Stimulated activated CD4-positive, alpha-beta T cell treated with anti-CD3 and anti-CD28 coated beads, Interleukin-1b, Interleukin-23, amount 100 ng/mL, for 48 hours (primary cell): ENCODE measurements at places on chromosomes 16 and 17.
A peak's percentile ranks its signal among the peaks of the same experiment; 100 is the strongest.

DNA sequence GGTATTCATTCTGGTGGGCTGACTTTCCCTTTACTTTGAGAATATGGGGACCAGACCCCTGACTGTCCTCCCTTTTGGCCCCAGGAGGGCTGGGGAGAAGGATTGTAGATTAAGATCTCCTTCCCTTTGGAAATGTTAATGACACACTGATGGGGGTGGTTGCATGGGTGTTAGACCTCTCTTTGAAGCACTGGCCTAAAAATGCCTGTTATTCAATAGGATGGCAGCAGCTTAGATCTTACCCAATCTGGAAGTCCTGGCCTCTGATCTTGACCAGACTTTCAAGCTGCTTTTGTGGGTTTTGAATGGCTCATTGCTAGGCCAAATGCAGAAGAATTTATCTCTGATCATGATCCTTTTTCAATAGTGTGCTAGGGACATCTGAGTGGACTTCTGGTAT is 25.7 kb downstream of the MAP3K3 start:
- no peak for DNase-seq

GRCh38 chr17:66673668-66674276 is 161.1 kb upstream of the CACNG5 start:
- DNase-seq: peak; percentile 33

DNA sequence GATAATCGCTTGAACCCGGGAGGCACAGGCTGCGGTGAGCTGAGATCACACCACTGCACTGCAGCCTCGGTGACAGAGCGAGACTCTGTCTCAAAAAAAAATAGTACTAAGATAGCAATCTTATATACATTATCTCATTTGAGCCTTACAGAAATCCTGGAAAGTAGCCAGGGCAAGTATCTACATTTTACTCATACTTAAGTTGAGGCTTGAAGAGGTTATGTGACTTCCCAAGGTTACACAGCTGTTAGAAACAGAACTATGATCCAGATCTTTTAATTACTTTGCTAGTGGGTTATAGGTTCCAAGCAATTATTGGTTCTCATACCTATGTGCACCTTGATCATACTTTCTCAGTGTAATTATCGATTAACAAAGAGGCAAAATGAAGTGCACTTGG is 15.4 kb downstream of the C17orf78 start:
- no peak for DNase-seq

- no peak for DNase-seq
These were observed 8.3 kb downstream of the CNTNAP1 start for GRCh38 chr17:42690596-42690995.

GRCh38 chr17:38894276-38894675 is 24.4 kb downstream of the LASP1 start:
- DNase-seq: no peak

- DNase-seq: peak; percentile 84
These were observed 3.5 kb upstream of the RPL13 start for GRCh38 chr16:89556750-89557689.

GRCh38 chr17:67452681-67453554 is 75.8 kb downstream of the PITPNC1 start:
- peak; percentile 34 for DNase-seq

GRCh38 chr16:66442502-66443268 is 15.6 kb downstream of the BEAN1 start:
- DNase-seq: no peak

GRCh38 chr16:85715169-85716021 is 26.6 kb upstream of the GINS2 start:
- no peak for DNase-seq

DNA sequence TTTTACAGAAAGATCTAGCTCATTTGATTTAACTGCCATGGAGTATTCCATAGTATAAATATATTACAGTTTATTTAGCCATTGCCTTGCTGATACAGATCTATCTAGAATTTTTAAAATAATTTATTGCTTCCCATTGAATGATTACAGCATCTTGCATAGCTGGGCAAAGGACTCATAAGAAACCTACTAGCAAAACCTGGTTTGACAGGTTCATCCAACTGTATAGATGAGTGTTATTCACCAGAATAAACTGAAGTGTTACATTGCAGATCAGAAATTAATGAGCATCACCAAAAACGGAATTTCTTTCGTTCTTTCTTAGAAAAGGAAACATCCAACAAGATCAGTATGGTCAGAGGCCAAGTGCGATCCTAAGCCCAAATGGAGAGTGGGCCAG is 202.2 kb upstream of the CACNG5 start:
- no peak for DNase-seq

DNA sequence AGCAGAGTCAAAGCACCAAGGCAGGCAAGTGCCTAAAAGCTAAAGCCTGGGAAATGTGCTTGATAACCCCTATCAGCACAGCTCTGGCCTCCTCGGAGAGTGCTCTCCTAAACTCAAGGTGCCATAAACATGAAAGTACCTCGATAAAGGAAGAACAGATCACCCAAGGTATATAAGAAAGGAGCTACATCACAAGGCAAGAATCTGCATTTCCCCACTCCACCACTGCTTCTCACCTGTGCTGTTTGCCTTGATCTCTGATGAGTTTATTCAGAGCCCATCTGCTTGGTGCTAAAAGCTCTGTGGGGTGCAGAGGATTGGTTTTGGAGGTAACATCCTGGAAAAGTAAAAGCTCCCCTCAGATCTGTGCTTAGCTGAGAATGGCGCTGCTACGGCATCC is 449.5 kb upstream of the CDH5 start:
- no peak for DNase-seq

DNA sequence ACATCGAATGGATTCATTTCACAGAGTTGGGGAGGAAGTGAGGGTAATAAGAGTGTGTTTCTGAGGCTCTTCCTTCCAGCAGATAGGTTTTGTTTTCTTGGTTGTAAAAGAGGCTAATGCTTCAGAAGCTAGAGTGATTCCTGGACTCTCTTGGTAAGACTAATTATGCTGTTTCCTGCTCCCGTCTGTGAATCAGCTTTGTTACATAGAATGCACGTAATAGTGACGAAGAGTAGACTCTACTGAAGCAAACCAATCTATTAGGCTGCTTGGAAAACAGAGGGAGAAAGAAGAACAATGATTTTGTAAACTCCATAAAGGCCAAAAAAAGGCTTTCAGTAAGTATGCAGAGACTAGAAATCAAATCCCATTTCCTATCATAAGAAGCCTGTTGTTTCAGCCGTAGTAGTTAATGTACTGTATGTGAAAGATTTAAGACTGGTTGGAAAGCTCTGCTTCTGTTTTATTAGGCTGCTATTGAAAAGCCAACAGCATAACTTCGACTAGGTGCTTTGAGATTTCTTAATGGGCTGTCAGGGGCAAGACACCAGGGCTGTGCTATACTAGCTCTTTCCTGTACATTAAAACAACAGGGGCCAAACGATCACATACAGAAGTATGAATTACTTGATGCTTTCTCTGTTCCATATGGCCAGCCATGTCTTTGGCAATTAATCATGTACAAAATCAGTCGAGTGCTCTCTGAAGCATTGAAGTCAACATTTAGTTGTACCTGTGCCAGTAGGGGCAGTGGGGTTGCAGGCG is 219.0 kb downstream of the FTO start:
- no peak for DNase-seq
